ENCODE measurements at places on chromosomes 13 and 19.

- DNase-seq, result no peak
These were observed at the start of gene GPR18 for GRCh38 chr13:99258210-99258860. Gene GPR18 (minus strand): TSS chr13:99258379. CDS start chr13:99255872, 2,507 bp downstream.

- DNase-seq, result no peak
These were observed at the start of gene GPR183 for GRCh38 chr13:99307247-99307646. Gene GPR183 (minus strand): TSS chr13:99307399. CDS start chr13:99296145, 11,254 bp downstream.

DNA sequence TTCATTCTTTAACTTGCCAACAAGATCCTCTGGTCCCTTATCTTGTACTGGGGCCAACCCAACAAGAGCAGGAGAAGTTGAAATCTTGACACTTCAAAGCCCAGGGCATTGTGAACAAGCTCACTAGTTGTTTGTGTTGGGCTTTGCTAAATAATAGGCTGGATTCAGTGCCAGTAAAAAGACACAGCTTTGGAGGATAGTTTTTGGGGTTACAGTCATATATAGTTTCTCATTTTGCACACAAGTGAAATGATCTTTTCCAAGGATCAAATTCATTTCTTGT, 30.3 kb upstream of the LRCH1 start:
- DNase-seq, result no peak

DNA sequence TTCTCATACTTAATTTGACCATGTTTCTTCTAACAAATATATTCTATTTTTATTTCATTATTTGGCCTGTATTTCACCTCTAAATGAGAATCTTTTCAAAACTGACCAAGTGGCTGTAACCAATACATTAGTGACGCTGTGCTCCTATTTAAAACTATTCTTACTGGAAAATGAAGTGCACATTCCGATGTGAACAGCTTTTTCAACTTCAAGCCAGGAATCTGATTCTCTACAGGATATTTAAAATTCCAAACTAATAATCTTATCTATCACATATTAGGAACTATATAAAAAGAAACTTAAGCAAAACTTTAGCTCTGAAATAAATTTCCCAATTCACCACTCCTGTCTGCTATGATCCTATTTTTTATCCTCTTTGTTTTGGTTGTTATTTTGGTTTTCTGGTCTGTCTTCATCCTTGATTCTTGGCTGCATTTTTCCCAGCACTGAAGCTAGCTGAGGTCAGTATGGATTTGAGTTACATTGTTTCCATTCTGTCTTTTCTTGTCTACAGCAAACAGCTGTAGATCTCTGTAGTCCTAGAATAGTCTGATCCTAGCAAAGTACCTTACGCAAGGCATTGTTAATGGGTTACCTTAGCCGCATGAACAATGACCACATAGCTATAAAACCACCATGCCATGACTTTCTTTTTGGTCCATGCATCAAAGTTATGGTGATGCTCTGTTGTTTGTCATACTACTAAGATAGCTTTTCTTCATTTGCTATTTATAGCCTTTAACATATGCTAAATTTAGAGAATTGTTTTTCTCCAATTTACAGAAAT, 748.6 kb upstream of the SPRY2 start:
- no peak for DNase-seq

DNA sequence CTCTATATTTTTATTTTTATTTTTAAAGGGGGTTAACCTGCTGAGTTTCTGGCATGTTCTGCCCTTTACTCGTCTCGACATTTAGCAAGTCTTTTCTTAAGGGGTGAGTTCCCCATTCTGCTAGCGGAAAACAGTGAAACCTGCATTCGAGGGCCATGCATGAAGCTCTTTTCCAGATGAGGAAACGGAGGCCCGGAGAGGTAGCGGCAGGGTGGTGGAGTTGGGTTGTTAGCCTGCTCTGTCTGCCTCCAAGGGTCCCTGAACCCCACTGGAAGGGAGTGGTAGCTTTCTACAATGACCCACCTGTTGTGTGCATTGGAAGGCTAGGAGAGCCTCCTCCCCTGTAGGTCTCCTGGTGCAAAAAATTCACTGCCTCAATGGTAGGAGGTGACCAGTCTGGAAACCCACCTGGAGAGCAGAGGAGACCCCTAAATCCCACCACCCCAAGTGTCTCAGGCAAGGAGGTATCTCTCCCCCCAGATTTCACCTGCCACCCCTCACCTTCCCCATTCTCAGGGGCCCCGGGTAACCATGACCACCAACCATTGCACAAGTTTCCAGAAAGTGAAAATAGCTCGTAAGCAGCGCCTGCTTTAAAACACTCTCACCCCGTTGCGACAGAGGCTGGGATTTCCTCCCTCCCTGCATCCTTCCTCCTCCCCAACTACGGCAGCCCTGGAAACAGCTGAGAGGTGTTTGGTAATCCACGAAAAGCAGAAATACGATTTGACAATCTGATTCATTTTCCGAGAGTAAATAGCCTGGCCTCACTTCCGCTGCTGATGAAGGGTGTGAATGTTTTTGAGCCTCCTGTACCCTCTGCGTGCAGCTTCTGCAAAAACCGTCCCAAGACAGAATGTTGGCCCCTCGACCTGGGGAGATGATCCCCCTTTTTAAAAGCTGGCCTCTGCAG, 3.5 kb downstream of the KLF2 start:
- peak; percentile 91 for DNase-seq

GRCh38 chr19:18415178-18415867, 3.9 kb upstream of the SSBP4 start:
- peak; percentile 53 for DNase-seq

DNA sequence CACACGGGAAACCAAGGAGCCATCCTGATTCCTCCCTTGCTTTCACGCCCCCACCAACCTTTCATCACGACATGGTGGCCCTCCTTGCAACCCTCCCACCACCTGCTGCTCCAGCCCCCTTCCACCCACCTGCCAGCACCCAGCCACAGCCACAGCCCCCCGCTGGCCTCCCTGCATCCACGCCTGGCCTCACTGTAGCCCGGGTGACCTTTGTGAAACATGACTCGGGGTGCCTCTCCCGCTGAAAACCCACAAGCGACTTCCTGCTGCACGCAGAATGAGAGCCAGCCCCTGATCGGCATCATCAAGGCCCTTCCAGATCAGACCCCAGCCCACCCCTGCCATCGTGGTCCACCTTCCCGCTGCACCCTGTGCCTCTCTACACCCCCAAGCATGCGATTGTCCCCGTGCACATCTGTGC, 14.9 kb downstream of the POP4 start:
- no peak for DNase-seq

DNA sequence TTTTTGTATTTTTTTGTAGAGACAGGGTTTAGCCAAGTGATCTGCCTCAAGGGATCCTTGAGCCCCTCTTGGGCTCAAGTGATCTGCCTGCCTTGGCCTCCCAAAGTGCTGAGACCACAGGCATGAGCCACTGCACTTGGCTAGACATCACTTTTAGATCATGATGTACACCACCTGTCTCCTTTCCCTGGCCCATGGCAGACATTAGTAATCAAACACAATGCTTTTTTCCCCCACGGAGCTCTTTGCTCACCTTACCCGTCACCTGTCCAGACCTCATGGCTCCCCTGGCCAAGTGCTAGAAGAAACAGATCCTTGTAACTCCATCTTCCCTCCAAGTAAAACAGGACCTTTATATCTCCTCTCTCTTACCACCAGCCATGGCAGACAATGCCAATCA, 18.4 kb downstream of the NUMBL start:
- no peak for DNase-seq

DNA sequence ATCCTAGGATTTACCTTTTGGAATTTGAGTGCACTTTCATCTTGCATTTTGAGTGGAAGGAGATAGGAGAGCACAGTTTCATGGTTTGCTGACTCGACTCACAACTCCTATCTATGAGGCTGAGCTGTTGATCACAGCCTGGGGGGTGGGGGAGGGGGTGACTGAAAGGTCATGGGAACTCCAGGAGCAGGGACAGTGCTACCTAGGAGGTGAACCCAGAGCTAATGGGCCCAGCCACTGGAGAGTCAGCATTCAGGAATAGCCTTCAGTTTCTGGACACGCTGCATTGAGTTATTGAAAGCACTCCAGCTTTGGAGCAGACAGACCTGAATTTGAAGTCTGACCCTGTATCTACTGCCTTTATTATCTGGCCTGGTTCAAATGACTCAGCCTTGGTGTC, 339.9 kb downstream of the SLC7A1 start:
- no peak for DNase-seq

Data from lower leg skin (tissue), 4 donors.